Transverse colon (tissue), 4 donors: ENCODE measurements at places on chromosomes 12 and 14. TPM values are rescaled to one million over a fixed set of nuclear protein-coding genes. Genes with fewer than 3 reads are reported as not detected.

DNA sequence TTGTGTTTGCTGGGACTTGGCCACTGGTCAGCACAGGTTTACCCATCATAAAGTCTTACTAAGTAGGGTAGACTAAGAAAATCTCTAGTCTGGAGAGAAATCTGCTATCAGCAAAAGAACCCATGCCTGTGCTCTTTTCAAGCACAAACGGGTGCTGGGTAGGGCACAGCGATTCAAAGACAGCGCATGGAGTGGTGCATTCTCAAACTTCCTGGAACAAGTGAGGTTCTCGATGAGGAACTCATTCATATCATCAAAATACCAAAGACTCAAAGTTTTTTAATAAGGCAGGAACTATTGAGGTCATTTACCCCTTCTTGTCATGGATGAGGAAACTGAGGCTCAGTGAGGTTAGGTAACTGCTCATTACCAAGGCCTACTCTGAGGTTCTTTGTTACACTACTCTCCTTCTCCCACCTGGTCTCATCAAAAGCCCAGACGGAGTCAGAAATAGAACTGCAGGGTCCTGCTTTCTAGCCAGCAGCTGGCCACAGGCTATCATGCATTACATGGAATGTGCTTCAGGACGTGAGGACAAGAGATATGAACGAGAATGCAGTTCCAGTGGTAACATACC, 390.3 kb downstream of the ZFP36L1 start:
- no peak overlapping the region for H3K27ac ChIP-seq
- no peak overlapping the region for H3K4me3 ChIP-seq
- H3K4me1 ChIP-seq = peaks cover 23% of the 10 kb centered on the region
- DNase-seq = no peak

- H3K4me3 ChIP-seq = no peak overlapping the region
- no peaks in the 10 kb centered on the region for H3K4me1 ChIP-seq
- H3K27me3 ChIP-seq = no peaks in the 10 kb centered on the region
- no peak overlapping the region for H3K27ac ChIP-seq
- DNase-seq = no peak
Measured at GRCh38 chr12:80165746-80166145, 66.4 kb downstream of the OTOGL start.

DNA sequence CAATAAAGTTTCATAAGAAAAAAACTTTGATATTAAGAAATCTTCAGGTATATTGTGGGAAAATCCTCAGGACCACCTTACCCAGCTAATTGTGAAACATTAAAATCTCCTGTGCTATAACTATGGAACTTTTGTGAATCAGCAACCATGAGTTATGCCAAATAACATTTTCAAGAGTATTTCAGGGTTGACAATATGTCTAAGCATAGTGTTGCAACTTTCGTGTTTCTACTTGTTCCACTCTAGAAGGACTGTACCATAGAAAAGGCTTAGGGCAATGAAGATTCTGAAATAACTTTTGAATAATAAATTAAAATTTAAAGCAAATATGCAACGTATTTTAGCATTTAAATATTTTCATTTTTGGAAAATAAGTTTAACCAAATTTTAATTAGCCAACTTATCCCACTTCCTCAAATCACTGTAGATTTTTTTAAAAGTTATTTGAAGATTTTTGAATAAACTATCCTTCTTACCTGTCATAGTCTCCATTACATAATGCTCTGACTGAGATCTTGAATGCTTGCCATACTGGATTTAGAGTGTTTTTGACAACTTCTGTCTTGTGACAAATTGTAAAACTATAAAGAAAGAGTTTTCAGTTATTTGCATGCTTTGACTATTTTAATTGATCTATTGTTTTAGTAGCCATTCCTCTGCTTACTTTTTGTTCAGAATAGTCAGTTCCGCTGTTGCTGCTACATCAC, 143.6 kb downstream of the CPNE8 start:
- no peak for DNase-seq
- no peaks in the 10 kb centered on the region for H3K4me1 ChIP-seq
- H3K27ac ChIP-seq = no peak overlapping the region

- no peak for DNase-seq
- no peaks in the 10 kb centered on the region for H3K36me3 ChIP-seq
- peak overlapping the region; percentile 50 for H3K27ac ChIP-seq
- no peaks in the 10 kb centered on the region for H3K4me1 ChIP-seq
Measured at GRCh38 chr12:19546027-19546426, 106.7 kb downstream of the AEBP2 start.

DNA sequence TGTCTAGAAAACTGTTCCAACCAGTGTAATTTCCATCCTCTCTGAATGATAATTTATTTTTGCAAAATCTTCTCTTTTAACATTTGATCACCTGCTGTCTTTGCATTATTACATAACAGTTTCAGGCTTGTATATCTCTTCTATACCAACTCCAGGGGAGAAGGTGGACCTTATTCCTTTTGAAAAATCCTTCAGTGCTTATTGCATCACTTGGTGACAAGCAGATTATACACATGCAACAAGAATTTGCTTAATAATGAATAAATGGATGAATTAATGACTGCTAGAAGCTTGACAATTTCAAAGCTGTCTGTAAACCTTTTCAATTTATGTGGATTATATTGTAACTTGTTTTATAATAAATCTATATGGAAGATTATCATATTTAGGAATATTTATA, 37.3 kb upstream of the C12orf75 start:
- no peaks in the 10 kb centered on the region for H3K4me1 ChIP-seq
- H3K27me3 ChIP-seq = no peaks in the 10 kb centered on the region
- no peaks in the 10 kb centered on the region for H3K36me3 ChIP-seq
- DNase-seq = no peak
- H3K27ac ChIP-seq = no peak overlapping the region
- H3K4me3 ChIP-seq = no peak overlapping the region

GRCh38 chr14:100486025-100486828, 101.0 kb downstream of the BEGAIN start:
- H3K27me3 ChIP-seq = no peaks in the 10 kb centered on the region
- H3K4me1 ChIP-seq = no peaks in the 10 kb centered on the region
- no peak overlapping the region for H3K27ac ChIP-seq

GRCh38 chr12:50102131-50102531, 1.7 kb upstream of the GPD1 start:
- peaks cover 19% of the 10 kb centered on the region for H3K36me3 ChIP-seq
- H3K4me3 ChIP-seq = no peak overlapping the region
- no peaks in the 10 kb centered on the region for H3K27me3 ChIP-seq
- H3K4me1 ChIP-seq = peaks cover 20% of the 10 kb centered on the region
- H3K27ac ChIP-seq = no peak overlapping the region

Gene KLRK1
- total RNA-seq = 5.0 TPM

Gene REP15
- 210 TPM for total RNA-seq

Gene SERPINA9
- not detected for total RNA-seq
